ENCODE measurements at places on chromosomes 6 and 20.

GRCh38 chr6:52415917-52416628 lies 4.1 kb upstream of the EFHC1 start:
- DNase-seq = peak; percentile 42

DNA sequence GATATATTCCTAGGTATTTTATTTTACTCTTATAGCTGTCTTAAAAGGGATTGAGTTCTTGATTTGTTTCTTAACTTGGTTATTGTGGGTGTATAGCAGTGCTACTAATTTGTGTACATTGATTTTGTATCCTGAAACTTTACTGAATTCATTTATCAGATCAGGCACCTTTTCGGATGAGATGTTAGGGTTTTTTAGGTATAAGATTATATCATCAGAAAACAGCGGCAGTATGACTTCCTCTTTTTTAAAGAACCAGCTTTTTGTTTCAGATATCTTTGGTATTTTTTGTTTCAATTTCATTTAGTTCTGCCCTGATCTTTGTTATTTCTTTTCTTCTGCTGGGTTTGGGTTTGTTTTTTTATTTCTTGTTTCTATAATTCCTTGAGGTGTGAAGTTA lies 382.4 kb upstream of the ADGRB3 start:
- DNase-seq = no peak

GRCh38 chr20:17504066-17504897 lies 26.9 kb downstream of the BFSP1 start:
- DNase-seq = no peak

GRCh38 chr20:57280221-57280620 lies 13.8 kb upstream of the BMP7 start:
- DNase-seq = no peak

DNA sequence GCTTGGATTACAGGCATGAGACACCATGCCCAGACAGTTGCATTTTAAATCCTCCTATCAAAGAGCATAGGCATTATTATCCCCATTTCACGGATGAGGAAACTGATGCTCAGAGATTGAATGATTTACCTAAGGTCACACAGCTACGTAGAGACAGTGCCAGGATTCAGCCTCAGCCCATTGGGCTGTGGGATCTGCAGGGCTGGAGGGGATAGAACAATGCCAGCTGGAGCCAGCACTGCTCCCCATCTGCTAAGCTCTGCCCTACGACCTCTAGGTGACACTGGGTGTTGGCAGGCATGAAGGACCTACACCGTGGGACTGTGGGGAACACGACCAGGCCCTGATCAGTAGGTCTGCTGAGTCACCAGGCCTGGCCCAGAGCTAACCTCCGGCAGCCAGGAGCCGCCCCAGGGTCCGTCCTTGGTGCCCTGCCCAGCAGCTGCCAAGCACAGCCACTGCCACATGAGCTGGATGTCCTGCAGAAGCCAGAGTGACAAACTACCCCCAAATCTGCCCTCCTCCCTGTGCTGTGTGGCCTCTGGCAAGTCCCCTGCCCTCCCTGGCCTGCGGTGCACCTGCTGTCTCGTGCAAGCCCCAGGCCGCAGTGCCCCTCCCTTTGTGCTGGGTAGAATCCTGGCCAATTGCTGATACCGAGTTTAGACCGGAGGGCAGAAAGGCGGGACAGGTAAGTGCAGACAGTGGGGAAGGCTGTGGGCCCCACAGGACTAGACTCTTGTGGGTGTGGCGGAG lies 47.6 kb upstream of the PTGIS start:
- DNase-seq = no peak

DNA sequence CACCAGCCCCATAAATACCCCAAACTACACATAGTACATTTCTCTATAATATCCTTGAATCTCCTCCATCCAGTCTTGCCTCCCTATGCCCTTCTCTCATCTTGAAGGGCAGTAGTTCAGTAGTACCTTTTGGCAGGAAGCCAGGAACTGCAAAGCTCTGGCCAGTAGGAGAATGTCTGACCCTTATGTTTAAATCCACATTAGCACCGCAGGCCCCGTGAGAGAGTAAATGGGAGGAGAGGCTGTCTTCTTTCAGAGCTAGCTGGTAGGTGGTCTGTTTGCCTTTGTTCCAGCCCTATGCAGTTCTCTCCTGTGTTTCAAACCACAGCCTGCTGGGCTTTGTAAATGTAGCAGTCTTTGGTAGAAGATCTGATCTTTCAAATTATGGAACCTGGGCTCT lies 690.7 kb downstream of the DOK5 start:
- no peak for DNase-seq

DNA sequence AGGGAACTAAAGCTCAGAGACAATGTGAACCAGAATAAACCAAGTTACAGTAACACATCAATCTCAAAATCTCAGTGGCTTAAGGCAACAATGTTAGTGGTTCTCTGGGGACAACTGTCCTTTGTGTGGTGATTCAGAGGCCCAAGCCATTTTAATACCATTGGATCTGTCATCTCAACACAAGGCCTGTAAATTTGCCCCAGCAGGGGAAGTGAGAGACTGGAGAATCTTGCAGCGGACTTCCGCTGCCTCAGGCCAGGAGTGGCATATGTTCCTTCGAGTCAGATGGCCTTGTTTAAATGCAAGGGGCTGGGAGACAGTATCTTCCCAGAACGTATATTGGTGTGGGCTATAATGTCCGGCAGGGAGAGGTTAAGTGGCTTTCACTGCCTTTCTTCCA lies 126.0 kb downstream of the CD83 start:
- no peak for DNase-seq

- peak; percentile 52 for DNase-seq
Observed at GRCh38 chr20:49569411-49570115, 1.6 kb upstream of the PTGIS start.

GRCh38 chr6:140178520-140178919 lies 804.1 kb upstream of the CITED2 start:
- peak; percentile 49 for DNase-seq

- DNase-seq = peak; percentile 49
Observed at GRCh38 chr6:20712011-20712410, 177.8 kb downstream of the CDKAL1 start.

DNA sequence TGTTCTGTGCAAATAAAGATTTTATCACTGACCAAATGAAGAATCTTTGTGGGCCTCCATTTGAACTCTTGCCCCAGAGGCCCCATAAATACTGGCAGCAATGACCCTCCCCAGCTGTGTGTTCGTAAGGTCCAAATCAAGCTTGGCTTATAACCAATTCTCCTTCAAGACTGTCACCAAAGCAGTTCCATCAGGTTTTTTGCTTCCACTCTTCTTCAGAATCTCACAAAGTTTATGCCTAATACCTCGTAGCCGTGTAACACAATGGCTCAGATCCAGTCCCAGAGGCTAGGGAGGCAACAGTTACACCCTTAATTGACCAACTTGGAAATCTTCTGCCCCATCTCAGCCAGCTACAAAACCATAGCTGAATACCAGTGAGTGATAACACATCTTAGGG lies 120.5 kb downstream of the HIVEP2 start:
- no peak for DNase-seq

GRCh38 chr6:15519681-15520080 lies 143.1 kb downstream of the DTNBP1 start:
- no peak for DNase-seq

DNA sequence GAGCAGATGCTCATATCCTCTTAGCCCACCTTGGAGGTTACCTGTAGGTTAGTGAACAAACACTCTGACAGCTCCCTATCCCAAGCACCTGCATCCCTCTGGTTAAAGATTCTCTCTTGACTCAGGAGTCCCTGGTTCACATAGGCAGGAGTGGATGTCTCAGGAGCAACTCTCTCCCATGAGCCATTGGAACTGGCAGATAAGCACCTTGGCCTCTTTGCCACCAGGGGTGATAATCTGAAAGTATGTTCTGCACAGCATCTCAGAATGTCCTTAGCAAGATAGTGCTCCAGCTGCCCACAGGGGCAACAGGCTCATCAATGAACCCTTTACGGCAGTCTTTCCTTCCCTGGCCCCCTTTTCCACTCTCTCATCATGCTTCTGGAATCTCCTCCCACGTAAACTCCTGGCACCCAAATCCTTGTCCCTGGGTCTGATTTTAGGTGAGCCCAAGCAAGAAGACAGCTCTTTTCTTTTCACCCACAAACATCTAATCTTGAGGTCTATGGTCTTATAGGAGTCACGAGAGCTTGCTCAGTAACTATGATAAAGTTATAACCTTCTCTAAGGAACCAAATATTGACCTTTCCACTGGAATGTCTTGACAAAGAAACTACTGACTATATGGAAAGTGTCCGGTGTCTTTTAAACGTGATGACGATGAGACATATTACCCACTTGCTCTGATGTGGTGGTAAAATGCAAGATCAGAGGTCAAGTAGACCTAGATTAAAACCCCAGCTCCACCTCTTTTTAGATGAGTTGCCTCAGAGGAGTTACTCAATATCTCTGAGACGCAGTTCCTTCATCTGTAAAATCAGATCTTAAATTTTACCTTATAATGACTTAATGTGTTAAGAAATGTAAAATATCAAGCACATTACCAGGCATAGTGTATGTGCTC lies 39.8 kb upstream of the ISM1 start:
- DNase-seq = no peak

GRCh38 chr6:154509421-154510143 lies 903 bp downstream of the CNKSR3 start:
- peak; percentile 50 for DNase-seq

DNA sequence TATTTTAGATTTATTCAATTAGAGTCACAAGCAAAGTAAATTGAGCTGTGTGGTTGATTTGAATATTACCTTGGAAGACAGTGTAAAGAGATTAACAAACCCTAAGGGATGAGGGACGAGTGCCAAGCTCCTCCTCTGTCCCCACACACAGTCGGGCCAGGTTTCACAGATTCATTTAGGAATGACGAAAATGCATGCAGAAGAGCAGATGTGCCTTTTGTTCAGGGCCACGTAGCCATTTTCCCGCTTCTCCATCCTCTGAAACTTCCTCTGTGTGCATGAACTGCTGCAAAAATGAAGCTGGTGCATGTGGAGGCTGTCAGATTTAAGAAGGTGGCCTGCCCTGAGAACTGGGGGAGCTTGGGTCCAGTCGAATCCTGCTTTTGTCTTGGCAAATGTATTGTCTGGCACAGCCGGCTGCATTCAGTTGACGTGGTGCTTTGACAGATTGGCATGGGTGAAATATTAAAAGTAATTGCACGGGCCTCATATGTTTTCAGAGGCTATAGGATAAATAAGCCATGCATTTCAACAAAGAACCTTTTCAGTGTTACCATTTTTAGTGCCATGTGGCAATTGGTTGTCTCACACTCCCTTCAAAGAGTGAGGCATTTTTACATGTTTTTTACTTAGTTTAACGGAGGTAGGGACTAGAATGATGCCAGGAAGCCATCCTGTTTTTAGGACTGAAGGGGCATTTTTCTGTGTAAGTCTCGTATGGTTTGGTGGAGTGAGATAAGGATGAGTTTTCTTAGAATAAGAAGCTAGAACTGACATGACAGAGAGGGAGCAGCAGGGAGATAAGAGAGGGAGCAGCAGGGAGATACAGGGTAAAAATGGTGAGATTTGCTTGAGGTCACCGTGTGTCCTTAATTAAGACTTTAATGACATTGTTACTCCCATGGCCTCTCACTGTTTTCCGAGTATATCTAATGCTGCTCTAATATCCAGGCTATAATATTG lies 361.1 kb downstream of the NRN1 start:
- no peak for DNase-seq

- DNase-seq = no peak
Observed at GRCh38 chr20:31440012-31440659, at the start of gene DEFB123. Gene DEFB123 (plus strand): TSS chr20:31440632. CDS start chr20:31440699, 67 bp downstream.
